ENCODE measurements at places on chromosomes 7 and 10.

DNA sequence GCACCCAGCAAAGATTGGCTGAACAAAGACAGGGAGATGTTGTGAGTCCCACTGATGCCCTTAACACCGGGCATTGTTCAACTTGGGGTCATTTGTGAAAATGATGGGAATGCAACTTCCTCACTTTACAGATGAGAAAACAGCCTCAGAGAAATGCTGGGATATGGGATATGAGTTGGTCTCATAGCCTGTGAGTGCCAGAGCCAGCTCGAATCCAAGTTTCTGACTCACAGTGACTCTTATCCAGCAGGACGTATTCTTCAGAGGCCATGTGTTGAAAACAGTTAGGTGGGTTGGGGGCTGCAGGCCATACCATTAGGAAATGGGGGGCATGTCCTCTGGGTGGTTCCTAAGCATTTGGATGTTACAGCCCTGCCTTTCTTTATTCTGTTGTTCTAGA lies 45.2 kb downstream of the KIAA1217 start:
- no peak for DNase-seq

DNA sequence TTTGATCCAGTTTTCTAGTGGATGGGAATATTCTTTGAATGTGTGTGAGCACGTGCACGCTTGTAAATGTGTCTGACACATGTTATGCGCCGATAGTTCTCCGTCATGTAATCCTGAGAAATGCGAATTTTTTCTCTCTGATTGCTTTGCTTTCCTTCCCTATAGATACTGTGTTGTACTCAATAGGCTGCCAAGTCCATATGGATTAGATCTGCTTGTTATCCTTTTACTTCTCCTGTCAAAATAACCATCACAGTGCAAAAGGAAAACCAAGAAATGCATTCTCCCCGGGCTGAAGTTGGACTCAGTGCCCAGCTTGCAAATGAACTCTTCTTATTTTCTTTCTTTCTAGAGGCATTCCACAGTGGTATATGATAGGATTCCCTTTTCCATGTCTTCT lies 131.9 kb downstream of the KIAA1217 start:
- no peak for DNase-seq

GRCh38 chr10:4650582-4650981 lies 175.4 kb upstream of the AKR1E2 start:
- DNase-seq = no peak

- DNase-seq = no peak
Observed at GRCh38 chr10:126516515-126516914, 128.2 kb upstream of the ADAM12 start.

DNA sequence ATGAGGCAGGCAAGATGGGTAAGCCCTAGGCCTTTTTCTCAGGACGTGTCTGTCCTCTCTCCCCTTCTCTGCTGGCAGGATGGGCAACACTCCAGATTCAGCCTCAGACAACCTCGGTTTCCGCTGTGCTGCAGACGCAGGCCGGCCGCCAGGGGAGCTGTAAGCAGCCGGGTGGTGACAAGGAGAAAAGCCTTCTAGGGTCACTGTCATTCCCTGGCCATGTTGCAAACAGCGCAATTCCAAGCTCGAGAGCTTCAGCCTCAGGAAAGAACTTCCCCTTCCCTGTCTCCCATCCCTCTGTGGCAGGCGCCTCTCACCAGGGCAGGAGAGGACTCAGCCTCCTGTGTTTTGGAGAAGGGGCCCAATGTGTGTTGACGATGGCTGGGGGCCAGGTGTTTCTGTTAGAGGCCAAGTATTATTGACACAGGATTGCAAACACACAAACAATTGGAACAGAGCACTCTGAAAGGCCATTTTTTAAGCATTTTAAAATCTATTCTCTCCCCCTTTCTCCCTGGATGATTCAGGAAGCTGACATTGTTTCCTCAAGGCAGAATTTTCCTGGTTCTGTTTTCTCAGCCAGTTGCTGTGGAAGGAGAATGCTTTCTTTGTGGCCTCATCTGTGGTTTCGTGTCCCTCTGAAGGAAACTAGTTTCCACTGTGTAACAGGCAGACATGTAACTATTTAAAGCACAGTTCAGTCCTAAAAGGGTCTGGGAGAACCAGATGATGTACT lies 13.1 kb downstream of the PHKG1 start:
- DNase-seq = peak; percentile 82

DNA sequence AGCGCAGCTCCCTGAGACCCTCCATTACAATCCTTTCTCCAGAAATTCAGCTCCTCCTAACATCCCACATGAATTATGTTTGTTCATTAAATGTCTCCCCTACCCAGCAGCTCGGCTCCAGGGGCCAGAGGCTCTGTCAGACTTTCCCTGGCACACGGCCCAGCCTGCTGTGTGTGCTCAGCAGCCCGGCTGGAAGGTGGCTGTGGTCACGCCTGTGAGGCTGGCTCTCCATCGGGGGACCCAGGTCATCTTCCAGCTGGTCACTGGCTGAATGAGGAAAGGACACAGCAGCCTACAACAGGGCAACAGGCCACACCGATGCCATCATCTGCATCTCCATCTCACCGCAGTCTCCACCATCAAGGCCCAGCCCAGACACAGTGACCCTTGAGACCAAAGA lies 219.8 kb downstream of the MAD1L1 start:
- peak; percentile 9 for DNase-seq

- no peak for DNase-seq
Observed at GRCh38 chr7:22663357-22663718, 63.7 kb upstream of the IL6 start.

GRCh38 chr10:97105303-97105702 lies 80.5 kb downstream of the SLIT1 start:
- no peak for DNase-seq

GRCh38 chr7:141754939-141755338 lies 9.0 kb upstream of the TAS2R3 start:
- no peak for DNase-seq

DNA sequence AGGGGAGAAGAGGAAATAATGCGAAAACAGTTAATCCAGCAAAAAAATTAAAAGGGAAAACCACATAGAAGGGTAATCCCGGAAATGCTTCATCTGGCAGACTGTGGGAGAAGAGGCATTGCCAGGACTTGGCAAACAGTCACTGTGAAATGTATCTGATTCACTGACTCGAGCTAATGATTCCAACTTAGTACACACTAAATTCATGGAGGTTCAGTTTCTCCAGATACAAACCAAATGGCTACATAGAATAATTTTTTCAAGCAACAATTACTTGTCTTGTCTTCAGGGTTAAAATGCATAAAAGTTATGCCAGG lies 36.4 kb downstream of the GDI2 start:
- DNase-seq = no peak

- DNase-seq = no peak
Observed at GRCh38 chr10:90313576-90314325, 544.1 kb downstream of the HTR7 start.

DNA sequence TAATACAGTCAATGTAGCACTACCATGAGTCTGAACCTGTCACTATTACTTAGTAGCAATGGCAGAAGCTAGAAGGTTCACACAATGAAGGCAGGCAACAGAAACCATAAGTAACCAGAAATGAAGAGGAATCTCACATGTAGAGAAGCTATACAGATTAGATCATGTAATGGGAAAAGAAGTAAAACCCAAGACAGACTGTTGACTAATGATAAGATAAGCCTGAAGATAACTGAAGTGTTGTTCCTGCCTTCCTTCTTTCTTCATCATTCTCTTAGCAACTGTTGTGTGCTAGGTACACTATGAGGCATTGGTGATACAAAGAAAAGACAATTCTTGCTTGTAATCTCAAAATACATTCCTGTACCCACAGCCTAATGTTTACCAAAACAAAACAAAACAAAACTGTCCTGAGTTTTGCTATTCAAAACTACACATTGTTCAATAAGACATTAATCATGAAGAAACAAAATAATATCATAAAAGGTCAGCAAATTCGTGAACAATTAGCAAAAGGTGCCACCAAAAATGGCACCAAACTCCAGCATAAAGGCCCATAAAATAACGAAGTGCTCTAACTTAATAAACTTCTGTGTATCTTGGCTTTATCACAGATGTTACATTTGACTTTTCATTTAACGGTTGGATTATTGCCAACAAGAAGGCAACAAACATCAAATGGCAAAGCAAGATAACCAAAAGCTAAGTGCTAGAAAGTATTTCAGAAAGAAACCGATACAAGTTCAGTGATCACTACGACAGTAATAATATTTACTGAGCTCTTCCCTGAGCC lies 27.1 kb downstream of the ZNF800 start:
- no peak for DNase-seq

- no peak for DNase-seq
Observed at GRCh38 chr7:32506266-32507054, 11.2 kb downstream of the AVL9 start.

GRCh38 chr10:124010563-124011131 lies 82.8 kb downstream of the CHST15 start:
- peak; percentile 76 for DNase-seq

DNA sequence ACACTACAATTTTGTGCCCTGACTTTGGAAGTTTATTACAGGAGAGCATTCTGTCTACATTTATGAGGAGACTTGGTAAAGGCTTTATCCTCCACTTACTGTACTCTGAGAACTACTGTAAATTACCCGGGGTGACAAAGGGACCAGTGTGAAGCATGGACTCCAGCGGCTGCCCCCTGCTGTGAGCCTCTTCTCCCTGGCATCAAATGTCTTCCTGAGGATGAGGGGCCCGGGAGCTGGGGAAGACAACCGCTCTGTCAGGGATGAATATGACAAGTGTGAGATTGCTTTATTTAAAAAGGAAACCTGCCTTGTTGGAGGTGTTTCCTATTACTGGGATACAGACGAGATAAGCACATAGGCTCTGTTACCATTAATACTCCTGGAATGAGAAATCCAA lies 714.8 kb downstream of the CCSER2 start:
- no peak for DNase-seq

DNA sequence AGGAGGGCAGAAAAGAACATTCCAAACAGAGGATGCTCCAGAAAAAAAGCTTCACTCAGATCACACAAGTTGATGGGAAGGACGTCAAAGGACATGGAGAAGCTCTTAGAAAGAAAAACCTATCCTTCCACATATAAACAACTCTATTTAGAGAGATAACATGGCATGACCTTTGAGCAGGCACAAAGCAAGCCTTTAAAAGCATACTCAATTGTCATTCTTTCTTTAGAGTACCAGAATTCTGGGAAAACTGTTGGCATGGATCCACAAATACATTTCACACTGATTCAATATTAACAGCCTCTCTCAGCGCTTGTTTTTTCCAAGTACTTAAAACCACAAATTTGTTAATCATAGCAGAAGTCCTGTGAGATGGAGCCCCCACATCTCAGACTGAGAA lies 7.3 kb upstream of the ABLIM1 start:
- DNase-seq = no peak

DNA sequence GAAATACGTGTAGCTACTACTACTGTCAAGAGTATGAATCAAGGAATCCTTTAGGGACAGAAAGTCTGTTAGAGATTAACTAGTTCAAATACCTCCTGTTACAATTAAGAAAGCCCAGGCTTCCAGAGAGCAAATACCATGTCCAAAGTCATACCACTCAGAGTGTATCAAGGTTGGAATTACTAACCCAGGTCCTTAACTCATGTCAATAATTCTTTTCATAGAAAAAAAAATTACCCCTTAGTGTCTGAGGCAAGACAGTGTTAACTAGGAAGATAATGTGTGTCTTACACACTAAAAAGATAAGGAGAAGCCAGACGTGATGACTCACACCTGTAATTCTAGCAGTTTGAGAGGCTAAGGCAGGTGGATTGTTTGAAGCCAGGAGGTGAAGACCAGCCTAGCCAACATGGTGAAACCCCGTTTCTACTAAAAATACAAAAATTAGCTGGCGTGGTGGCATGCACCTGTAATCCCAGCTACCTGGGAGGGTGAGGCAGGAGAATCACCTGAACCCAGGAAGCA lies 423.4 kb downstream of the SORCS1 start:
- no peak for DNase-seq

GRCh38 chr7:150986099-150986512 lies 4.7 kb upstream of the NOS3 start:
- DNase-seq = peak; percentile 70

DNA sequence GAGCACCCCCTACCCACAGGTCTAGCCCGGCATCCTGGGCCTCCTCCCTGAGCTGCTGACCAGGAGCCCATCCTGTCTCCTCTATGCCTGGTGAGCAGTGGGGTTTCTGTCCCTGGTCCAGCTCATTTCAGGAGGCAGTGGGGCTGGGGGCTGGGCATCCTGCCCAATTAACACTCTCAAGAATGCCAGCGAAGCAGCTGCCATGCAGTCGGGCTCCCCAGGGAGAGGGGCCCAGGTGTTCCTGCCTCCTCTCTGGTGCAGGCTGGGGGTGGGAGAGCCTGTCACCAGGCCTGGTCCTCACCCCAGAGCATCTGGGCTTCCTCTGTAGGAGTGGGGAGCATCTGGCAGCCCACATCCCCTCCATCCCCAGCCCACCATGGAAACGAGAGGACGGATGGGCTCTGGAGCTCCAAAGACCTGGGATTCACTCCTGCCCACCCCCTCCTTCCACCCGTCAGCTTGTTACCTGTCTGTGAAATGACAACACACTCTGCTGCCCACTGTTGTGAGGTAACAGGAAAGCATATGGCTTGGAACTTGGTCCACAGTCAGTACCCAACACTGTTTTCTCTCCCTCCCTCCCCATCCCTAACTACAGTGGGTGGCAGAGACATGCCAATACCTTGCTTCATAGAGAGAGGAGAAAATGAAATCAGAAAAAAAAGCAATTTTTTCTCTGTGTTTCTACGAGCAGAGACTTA lies 69.1 kb downstream of the SLIT1 start:
- no peak for DNase-seq

- no peak for DNase-seq
Observed at GRCh38 chr10:8057636-8058273, 3.3 kb downstream of the GATA3 start.

DNA sequence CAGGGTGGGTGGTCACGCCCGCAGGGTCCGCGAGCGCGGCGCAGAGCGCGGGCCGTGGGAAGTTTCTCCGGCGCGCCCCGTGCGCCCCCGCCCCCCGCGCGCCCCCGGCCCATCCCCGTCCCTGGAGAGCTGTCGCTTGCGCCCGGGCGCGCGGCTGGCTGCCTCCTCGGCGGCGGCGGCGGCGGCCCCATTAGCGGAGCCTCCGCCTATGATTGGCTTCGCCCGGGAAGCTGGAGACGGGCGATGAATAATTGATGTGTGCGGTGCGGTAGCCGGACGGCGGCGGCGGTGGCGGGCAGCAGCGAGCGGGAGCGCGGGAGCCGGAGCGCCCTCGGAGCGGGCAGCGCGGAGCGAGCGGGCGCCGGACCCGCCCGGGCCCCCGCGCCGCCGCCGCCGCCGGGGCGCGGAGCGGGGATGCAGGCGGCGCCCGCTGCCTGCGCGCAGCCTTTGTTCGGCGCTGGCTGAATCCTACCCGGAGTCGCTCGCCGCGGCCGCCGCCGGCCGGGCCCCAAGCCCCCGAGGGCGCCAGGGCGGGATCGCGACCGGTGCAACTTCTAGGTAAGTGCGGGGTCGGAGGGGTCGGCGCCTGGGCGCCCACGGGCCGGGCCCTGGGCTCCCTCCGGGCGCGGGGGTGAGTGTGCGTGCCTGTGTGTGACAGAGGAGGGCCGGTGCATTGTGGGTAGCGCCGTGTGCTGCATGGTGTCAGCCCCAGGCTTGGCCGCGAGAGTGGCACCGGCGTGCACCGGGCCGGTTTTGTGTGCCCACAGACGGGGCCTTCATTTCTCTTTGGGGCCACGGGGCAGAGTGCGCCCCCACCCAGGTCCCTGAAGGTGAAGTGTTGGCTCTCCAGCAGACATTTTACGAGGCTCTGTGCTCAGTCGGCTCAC lies 103.8 kb upstream of the PPIF start:
- no peak for DNase-seq
